Tibial nerve (tissue), 4 donors: ENCODE measurements at places on chromosomes 1 and 21. TPM values are rescaled to one million over a fixed set of nuclear protein-coding genes. Genes with fewer than 3 reads are reported as not detected.

MMEL1 gene
- total RNA-seq: 2.2 TPM

PRDM16 gene
- 41.7 TPM for total RNA-seq

HES2 gene
- total RNA-seq: not detected

MANEAL gene
- 1.7 TPM for total RNA-seq

DMRTB1 gene
- not detected for total RNA-seq

TMEM9 gene
- total RNA-seq: 73.9 TPM

EPHA8 gene
- total RNA-seq: not detected

DONSON gene
- 16.6 TPM for total RNA-seq
